Naive thymus-derived CD4-positive, alpha-beta T cell (primary cell): ENCODE measurements at places on chromosomes 11 and 22. TPM values are rescaled to one million over a fixed set of nuclear protein-coding genes. Genes with fewer than 3 reads are reported as not detected.
A peak's percentile ranks its signal among the peaks of the same experiment; 100 is the strongest.

The HBG2 gene
- total RNA-seq = not detected

GRCh38 chr11:78339483-78339882 lies 78.1 kb downstream of the GAB2 start:
- H3K27me3 ChIP-seq = no peaks in the 10 kb centered on the region
- DNase-seq = no peak
- no peaks in the 10 kb centered on the region for H3K4me1 ChIP-seq
- no peak overlapping the region for H3K27ac ChIP-seq

DNA sequence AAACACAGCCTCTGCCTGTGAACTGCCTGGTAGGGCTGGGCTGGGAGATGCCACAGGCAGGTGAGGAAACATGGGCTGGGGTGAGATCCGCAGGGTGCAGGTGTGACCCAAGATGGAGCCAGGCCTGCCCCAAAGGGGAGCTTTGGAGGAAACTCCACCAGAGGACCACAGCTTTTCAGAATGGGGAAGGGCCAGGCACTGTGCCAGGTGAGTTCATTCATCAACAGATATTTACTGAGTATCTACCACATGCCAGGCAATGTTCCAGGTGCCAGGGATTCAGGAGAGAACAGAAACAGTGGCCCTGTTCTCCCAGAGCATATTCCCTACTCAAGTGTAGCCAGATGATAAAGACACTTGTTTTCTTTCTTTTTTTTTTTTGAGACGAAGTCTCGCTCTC lies 11.2 kb downstream of the RTN4RL2 start:
- H3K4me1 ChIP-seq = peaks cover 10% of the 10 kb centered on the region
- no peak for DNase-seq
- H3K4me3 ChIP-seq = no peak overlapping the region
- no peak overlapping the region for H3K27ac ChIP-seq

DNA sequence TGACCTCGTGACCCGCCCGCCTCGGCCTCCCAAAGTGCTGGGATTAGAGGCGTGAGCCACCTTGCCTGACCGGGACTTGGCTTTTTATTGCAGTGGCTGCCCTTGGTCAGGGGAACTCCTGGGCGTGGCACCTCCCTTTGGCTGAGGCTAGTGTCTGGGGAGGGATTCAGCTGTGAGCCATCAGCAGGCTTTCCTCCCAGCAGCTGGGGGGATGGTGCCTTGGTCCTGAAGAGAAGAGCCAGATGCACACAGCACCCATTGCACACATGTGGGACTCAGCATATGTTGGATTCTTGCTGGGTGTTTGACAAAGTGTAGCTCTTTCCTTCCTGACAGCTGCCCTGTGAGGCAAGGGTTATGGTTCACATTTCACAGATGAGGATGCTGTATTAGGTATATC lies 8.4 kb downstream of the CYTH4 start:
- DNase-seq = no peak
- H3K27me3 ChIP-seq = no peaks in the 10 kb centered on the region
- peaks cover 36% of the 10 kb centered on the region for H3K4me1 ChIP-seq

The DEUP1 gene
- not detected in 2 replicates for total RNA-seq

The UPK3A gene
- total RNA-seq = not detected

DNA sequence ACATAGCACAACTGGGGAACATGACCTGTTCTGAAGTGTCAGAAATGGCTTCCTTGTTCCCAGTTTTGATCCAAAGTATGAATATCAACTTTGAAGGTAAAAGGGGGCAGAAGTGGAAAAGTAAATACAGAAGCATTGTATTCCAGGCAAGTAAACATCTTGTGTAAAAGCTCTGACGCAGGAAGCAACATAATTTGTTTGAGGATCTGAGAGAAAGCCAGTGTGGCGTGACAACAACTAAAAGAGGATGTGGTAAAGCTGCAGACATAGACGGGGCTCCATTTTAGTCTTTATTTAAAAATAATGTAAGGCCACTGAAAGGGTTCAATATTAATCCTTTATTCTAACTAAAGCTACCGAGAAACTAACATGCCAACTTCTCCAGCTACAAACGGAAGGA lies 310.2 kb downstream of the DLG2 start:
- no peaks in the 10 kb centered on the region for H3K4me1 ChIP-seq
- H3K4me3 ChIP-seq = no peak overlapping the region
- no peaks in the 10 kb centered on the region for H3K36me3 ChIP-seq
- H3K27ac ChIP-seq = no peak overlapping the region
- no peak for DNase-seq

DNA sequence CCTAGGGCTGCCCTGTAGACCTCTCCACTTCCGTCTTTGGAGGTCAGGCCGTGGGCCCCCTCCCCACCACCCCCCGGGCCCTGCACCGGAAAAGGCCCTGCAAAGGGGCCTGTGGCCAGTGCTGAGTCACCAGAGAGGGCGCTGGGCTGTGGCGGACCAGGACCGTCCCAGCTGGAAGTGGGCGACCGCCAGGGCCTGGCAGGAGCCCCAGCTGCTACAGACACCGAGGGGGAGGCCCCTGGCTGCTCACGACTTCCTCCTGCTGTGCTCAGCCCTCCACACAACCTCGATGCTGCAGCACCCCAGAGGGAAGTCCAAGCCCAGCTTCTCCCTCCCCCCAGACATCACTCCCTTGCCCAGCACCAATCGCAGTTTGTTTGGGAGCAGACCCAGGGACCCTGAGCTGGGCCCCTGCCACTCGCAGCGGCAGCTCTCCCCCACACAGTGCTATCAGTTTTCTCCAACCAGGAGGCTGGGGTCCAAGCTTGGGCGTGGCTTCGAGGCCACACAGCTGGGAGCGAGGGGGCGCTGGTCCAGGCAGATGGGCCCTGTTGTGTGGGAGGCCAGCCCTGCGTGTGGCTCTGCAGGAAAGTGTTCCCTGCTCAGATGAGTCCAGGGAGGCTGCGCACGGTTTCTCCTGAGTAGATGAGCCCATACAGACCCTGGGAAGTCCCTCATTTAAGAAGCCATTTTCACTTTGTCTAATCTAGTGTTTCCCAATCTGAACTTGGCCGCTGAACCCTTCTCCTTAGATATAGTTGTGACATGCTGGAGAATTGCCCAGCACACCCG lies 5.6 kb upstream of the SH3BP1 start:
- peaks cover 55% of the 10 kb centered on the region for H3K4me1 ChIP-seq
- peak overlapping the region; percentile 71 for H3K27ac ChIP-seq
- no peaks in the 10 kb centered on the region for H3K27me3 ChIP-seq
- H3K4me3 ChIP-seq = peak overlapping the region; percentile 53

DNA sequence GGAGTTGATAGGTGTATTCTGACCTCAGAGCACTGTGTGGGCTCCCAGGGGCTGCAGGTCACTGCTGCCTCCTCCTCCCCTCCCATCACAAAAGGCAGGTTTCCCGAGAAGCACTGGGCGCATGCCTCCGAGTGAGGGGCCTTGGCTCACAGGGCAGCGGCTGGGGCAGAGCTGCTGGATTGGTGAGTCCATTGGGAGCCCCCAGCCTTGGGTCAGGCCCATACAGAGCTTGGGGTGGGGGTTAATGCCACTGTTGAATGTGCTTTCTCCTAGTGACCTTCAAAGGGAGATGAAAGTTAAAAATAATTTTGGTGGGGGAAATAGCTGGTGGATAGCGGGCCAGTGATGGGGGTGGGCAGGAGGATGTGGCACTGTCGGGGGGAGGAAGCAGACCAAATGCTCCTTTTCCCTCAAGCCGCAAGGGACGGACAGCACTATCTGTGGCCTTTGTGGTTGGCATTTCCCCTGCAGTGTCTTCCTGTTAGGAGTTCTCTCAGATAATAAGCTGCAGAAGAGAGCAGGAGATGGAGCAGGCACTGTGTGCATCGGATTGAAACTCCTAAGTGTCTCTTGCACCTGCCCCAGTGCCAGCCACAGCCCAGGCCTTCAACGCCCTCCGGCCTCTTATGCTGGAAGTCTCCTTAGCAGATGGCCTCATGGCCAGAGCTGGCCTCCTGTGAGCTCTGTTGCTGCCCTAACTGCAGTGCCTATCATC lies 3.2 kb downstream of the TUBA8 start:
- no peak overlapping the region for H3K27ac ChIP-seq
- H3K4me1 ChIP-seq = peaks cover 17% of the 10 kb centered on the region
- no peaks in the 10 kb centered on the region for H3K36me3 ChIP-seq
- no peak for DNase-seq
- H3K4me3 ChIP-seq = no peak overlapping the region

The GRIK4 gene
- total RNA-seq = 3.8 TPM

- no peaks in the 10 kb centered on the region for H3K36me3 ChIP-seq
- no peak overlapping the region for H3K4me3 ChIP-seq
- DNase-seq = no peak
- no peaks in the 10 kb centered on the region for H3K27me3 ChIP-seq
Measured at GRCh38 chr11:32840587-32840986, 10.9 kb downstream of the PRRG4 start.

DNA sequence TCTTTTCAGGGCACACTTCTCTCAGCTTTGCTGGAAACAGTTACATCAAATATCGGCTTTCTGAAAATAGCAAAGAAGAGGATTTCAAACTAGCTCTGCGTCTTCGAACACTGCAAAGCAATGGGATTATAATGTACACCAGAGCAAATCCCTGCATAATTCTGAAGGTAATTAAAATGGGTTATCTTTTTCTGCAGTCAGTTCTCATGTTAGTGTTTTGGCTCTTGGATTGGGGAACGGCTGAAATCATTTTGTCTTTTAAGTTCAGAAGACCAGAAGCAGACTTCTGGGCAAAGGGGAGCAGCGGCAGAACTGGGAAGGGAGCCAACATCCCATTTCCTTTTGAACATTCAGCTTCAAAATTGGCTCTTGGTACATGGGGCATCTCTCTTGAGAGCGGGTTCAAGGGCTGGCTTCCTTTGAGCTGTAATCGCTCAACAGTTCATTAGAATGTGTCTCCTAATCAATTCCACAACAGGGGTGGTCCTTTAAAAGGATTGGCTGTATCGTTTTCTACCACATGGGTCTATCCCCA lies 110.2 kb upstream of the MTNR1B start:
- no peaks in the 10 kb centered on the region for H3K4me1 ChIP-seq
- H3K36me3 ChIP-seq = no peaks in the 10 kb centered on the region

- no peak overlapping the region for H3K27ac ChIP-seq
- no peaks in the 10 kb centered on the region for H3K4me1 ChIP-seq
- no peaks in the 10 kb centered on the region for H3K27me3 ChIP-seq
- H3K4me3 ChIP-seq = no peak overlapping the region
Measured at GRCh38 chr11:46159680-46160079, 38.4 kb upstream of the PHF21A start.
